ENCODE measurements at places on chromosomes 7 and 10.

DNA sequence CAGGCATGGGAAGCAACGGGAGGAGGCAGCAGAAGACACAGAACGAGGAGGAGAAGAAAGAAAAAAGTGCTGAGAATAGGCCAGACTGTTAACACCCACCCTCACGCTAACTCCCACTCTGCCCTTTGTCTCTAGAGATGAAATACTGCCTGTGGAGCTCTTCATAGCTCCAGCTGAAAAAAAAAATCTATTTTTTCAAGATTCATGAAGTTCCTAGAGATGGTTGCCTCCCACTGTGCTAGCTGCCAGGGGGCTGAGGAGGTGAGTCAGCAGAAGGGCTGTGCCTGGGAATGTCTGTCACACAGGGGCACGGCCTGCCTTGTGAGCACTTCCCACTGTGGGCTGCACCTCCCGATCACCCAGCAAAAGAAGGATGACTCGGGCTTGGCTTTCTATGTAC, 144.5 kb downstream of the RNF216 start:
- DNase-seq = peak; percentile 93

- DNase-seq = no peak
These were observed 919 bp downstream of the PLA2G12B start for GRCh38 chr10:72953687-72954086.

GRCh38 chr7:157016024-157016351, 5.5 kb upstream of the MNX1 start:
- DNase-seq = no peak

- DNase-seq = peak; percentile 84
These were observed 163.0 kb upstream of the KLF14 start for GRCh38 chr7:130896898-130897514.

DNA sequence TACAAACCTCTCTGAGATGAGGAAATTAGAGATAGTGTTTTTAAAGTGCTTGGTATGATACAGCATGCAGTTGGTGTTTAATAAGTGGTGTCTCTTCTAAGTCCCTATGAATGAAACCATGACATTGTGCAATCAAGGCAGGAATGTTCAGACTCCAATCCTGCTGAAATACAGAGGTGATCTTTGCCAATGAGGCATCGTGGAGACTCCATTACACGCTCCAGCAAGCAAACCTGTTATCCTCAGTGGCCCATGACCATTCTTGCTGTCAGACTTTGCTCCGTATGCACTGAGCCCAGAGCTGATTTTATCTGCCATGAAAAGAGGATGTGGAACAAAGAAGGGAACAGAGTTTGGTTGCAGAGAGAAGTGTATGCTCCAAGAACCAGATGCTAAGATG, 47.3 kb downstream of the CDHR3 start:
- DNase-seq = peak; percentile 8

DNA sequence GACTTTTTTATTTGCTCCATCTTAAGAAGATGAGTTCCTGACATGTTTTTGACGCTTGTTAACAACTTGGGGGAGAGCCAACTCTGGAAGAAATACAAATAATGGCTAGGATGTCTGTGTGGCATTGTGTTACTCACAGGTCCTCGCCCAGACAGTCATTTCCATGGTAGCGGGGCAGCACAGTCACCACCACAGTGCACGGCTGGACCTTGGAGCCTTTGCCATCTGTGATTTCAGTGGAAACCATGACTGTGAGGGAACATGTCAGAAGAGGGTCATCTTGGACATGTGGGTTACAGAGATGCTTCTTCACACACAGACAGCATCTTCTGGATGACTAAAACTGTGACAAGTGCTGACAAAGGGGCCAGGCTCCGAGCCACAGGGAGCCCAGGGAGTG, 74.5 kb downstream of the PKD1L1 start:
- peak; percentile 16 for DNase-seq

GRCh38 chr7:92061154-92061553, 73.1 kb downstream of the CYP51A1 start:
- no peak for DNase-seq

GRCh38 chr10:110618230-110618610, 25.9 kb upstream of the RBM20 start:
- DNase-seq = no peak

DNA sequence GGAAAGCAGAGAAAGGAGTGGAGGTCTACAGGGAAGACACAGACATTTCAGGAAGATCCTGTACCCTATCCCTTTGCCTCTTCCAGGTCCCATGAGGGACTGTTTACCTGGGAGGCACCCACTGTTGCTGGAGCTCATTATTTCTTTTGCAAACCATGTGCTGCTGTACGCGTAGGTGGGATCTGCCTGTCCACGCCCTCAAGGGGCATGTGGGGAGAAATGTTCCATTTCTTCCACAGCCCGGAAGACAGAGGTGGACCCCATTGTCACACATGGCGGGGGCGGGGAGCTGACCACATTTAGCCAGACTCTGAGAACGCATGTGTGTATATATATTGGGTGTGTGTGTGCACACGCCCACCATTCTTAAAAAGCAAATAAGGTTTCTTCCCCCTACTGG, 2.0 kb downstream of the PLXNA4 start:
- DNase-seq = no peak

DNA sequence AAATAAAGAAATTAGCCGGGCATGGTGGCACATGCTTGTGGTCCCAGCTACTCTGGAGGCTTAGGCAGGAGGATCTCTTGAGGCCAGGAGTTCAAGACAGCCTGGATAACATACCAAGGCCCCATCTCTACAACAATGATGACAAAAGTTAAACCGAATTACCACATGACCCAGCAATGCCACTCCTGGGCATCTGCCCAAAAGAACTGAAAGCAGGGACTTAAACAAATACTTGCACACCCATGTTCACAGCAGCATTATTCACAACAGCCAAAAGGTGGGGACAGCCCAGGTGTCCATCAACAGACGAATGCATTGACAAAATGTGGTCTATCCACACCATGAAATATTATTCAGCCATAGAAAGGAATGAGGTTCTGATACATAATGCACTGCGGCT, 83.9 kb downstream of the HIP1 start:
- no peak for DNase-seq

DNA sequence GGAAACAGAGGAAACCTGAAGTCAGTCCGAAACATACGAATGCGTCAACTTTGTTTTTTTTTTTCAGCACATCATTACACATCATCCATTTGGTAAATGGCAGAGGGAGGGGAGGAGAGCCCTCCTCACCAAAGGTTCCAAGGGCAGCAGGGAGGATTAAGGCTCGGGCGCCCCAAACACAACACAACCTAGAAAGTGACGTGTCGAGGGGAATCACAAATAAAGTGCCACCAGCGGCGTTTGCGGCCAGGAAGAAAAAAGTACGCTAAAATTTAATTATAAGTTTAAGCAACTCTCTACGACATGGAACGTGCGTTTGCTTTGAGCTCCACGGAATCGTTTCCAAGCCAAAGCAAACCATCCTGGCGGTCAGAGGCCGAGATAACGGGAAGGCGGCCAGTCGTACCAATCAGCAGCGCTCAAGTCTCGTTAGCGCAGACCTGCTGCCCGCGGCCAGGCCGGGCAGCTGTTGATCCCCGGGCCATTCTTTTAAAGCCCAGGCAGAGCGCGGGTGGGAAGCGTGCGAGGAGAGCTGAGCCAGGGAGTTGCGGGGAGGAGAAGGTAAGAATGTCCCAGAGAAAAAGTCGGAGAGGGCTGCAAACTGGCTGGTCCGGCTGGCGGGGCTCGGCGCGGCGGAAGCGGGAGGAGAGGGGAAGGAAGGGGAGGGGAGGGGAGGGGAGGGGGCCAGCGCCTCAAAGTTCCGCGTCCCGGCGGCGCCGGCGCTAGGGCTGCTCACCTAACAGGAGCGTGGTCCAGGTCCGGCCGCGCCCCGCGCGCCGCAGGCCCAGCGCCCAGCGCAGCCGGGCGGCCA, 719 bp downstream of the DPY19L1 start:
- peak; percentile 63 for DNase-seq

- no peak for DNase-seq
These were observed 10.2 kb downstream of the TSPAN15 start for GRCh38 chr10:69461243-69462025.

- DNase-seq = no peak
These were observed 256.1 kb downstream of the INHBA start for GRCh38 chr7:41446606-41447449.

GRCh38 chr10:50866317-50866716, 19.1 kb downstream of the A1CF start:
- no peak for DNase-seq
